ENCODE measurements at places on chromosomes 11 and 22.
A peak's percentile ranks its signal among the peaks of the same experiment; 100 is the strongest.

- DNase-seq: no peak
These were observed 32.0 kb downstream of the NADSYN1 start for GRCh38 chr11:71485063-71485399.

- DNase-seq: no peak
These were observed 849 bp downstream of the TCF20 start for GRCh38 chr22:42269432-42270175.

DNA sequence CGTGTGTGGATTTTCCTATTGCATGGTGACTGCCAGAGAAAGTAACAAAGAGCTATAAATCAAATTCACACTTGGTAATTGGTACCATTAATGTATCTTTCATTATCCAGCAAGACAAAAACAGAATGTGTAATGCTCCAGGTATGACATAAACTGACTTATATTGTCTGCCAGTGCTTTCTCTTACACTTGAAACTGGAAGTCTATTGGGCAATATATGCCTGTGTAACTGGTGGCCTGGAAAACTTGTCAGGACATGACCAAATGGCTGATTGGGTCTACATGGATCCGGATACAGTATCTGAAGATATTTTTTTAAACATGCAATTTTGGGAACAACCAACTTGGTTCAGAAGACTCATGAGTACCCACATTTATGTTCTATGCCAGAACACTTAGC lies 174.6 kb upstream of the ARHGAP42 start:
- DNase-seq: no peak

DNA sequence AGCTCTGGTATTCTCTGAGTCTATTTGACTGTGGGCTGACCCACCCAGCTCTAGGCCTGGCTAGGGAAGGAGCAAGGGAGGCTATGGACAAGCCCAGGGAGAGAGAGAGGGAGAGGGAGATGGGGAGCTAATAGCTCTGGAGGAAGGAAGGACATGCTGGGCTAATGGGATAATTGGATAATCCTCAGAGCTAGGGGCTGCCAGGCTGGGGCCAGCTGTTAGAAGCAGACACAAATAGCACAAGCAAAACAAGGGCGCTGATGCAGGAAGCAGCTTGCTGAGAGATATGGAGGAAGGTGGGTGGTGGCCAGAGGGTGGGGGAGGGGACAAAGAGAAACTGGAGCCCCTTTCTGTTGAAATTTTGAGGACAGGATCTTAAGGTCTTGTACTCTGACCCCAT lies 23.2 kb downstream of the ADORA2A start:
- peak; percentile 46 for DNase-seq

DNA sequence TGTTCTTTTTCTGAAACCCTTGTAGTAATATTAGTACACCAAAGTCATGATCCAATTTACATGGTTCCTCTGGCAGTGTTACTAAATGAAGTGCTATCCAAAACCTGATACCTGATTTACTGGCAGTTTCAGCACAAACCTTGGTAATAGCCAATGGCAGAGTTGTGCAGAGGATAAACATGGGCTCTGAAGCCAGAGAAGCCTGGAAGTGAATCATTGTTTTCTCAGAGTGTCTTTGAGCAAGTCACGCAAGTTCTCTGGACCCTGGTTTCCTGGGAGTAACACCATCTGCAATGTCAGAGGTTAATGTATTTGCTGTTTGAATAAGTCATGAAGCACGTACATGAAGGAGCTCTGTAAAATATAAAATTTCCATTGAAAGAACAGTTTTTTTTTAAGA lies 222.3 kb upstream of the NARS2 start:
- DNase-seq: no peak

- DNase-seq: no peak
These were observed 688 bp downstream of the PTS start for GRCh38 chr11:112226831-112227401.

DNA sequence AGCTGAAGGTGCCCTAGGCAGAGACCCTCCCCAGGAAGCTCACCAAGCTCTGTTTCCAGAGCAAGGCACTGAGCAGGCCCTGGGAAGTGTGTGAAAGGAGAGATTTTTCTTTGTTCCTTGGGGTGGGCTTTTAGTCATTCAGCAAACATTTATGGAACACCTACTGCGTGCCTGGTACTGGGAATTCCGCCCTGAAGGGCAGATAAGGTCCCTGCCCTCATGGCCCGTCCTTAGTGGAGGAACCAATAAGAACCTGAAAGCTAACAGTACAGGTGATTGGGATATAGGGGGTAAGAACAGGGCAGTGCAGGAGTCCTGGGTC lies 3.9 kb downstream of the TMEM134 start:
- no peak for DNase-seq

GRCh38 chr11:12526789-12527188 lies 147.4 kb upstream of the TEAD1 start:
- DNase-seq: no peak

DNA sequence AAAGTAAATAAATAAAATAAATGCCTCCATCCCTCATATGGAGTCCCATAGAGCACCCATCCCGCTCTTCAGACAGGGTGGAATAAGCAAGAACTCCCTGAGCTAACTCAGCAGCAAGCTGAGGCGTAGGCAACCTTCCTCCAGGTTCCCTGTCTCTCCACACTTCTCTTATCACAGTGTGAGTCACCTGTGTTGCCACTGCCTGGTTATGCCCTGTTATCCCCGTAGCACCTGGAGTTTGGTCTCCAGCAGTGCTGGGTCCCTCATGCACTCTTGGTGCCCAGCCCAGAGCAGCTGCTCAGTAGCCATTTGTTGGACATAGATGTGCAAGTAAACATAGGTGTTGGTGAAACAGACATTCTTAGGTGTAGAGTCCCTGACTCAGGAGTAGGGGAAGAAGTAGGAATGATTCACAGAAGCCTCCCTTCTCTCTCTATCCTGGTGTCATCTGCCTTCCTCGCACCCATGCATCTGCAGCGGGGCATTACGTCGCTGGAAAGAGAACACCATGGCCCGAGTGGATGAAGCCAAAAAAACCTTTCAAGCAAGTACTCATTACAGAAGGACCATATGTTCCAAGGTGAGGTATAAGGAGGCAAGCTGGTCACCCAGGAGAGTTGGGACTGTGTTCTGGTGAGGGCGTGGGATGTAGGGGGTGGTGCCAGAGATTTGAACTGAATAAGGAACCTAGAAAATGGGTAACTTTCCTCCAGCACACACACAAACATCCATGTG lies 56.0 kb downstream of the PISD start:
- no peak for DNase-seq

- no peak for DNase-seq
These were observed 19.9 kb downstream of the UNC93B1 start for GRCh38 chr11:67983951-67984350.

- no peak for DNase-seq
These were observed 8.4 kb downstream of the KRTAP5-6 start for GRCh38 chr11:1705126-1706052.

DNA sequence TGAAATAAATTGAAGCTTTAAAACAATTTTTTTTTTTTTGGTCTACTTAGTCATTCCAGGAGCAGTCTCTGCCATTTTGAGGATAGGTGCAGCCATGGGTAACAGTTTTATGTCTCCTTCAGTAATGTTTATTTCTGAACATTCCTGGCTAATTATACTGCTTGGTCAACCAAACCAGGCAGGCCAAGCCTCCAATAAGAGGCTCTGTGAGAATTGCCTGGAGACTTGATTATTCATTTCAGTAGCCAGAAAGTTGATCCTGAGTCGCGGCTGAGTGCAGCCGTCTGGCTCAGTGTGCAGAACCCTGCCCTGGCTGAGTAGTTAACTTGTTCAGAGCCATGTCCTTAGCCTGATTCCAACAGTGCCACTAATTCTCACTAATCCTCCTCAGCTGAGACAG lies 364.0 kb upstream of the FAT3 start:
- DNase-seq: no peak

DNA sequence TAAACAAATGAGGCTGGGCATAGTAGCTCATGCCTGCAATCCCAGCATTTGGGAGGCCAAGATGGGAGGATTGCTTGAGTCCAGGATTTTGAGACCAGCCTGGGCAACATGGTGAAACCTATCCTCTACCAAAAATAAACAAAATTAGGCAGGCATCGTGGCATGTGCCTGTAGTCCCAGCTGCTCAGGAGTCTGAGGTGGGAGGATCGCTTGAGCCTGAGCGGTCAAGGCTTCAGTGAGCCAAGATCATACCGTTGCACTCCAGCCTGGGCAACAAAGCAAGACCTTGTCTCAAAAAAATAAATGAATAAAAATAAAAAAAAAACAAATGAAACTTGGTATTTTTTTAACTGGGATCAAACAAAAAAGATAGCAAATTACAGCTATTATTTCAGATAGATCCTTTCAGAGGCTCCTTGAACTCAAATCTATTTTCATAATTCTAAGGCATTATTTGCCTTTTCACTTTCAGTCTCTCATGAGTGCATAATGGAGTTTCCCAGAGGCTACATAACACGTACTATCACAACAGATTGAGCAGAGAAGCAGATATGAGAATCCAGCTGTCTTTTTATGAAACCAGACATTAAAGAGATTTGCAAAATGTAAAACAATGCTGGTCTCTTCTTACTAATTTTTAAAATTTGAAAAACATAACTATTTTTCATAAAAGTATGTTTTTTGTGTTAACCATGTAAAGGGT lies 23.1 kb downstream of the DDIAS start:
- DNase-seq: no peak

DNA sequence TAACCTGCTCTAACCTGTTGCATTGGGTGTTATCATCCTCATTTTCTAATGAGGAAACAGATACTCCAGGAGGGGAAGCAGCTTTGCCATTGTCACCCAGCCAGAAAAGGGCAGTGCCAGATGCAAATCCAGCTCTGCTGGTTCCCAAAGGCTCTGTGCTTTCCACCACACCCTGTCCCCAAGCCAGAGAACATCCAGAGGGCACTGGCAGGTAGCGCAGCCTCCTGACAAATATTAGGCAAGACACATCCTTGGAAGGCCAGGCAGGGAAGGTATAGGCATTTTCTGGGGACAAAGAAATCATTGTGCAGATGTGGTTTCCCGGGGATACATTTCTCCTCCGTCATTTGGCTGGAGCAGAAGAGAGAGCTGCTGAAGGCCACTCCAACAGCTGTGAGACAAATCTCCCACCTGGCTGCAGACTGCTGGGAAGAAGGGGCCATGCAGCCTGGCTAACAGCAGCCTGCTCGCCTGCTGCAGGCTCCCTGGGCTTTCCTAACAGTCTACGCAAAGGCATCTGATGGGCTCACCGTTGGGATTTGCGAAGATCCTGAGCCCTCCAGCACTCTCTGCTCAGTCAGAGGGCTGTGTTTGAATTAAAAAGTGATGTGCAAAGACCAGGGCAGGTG lies 93.9 kb upstream of the PITPNB start:
- DNase-seq: no peak

All from coronary artery (tissue), 2 donors.